ENCODE measurements at places on chromosomes 7 and 10. TPM values are rescaled to one million over a fixed set of nuclear protein-coding genes. Genes with fewer than 3 reads are reported as not detected.

Gene A1CF
- 69.7 TPM for total RNA-seq

Gene VSTM4
- 3.5 TPM for total RNA-seq

Gene WNT8B
- total RNA-seq, result not detected

Gene C10orf53
- total RNA-seq, result not detected

Gene AMZ1
- total RNA-seq, result 0.28 TPM

Gene TMEM139
- 21.8 TPM for total RNA-seq

Gene OLAH
- not detected for total RNA-seq

Gene IGFBP3
- 30.9 TPM for total RNA-seq

Gene GRB10
- total RNA-seq, result 13.8 TPM

Gene AOAH
- 31.6 TPM for total RNA-seq

Gene HOXA4
- total RNA-seq, result 4.5 TPM

Gene STEAP1B
- not detected for total RNA-seq

Gene SFRP4
- total RNA-seq, result 0.39 TPM

Gene EVX1
- 0.82 TPM for total RNA-seq

Gene ZNF680
- total RNA-seq, result 6.4 TPM

Gene EPDR1
- total RNA-seq, result 19.7 TPM

Gene GPR15LG
- total RNA-seq, result 621 TPM

Gene CCL26
- total RNA-seq, result 0.78 TPM

Gene MRLN
- not detected for total RNA-seq

Gene SYT15B
- 0.15 TPM for total RNA-seq

Gene GPC2
- total RNA-seq, result 4.0 TPM

Gene CYP2C9
- 7.1 TPM for total RNA-seq

Gene WEE2
- total RNA-seq, result not detected

Gene IQCE
- 30.5 TPM for total RNA-seq

Gene GDF2
- total RNA-seq, result not detected

Gene UFSP1
- total RNA-seq, result 2.2 TPM

Gene CYP2C19
- total RNA-seq, result 0.76 TPM

Gene GALNT17
- 2.8 TPM for total RNA-seq

Gene COL1A2
- 103 TPM for total RNA-seq

Gene CAV1
- total RNA-seq, result 74.1 TPM

Gene NRF1
- 13.6 TPM for total RNA-seq

Gene NCF1
- total RNA-seq, result 4.4 TPM

Gene HTRA1
- total RNA-seq, result 37.0 TPM

Gene CYP2C8
- total RNA-seq, result 0.82 TPM

Gene C7orf33
- total RNA-seq, result not detected

Gene TRIM50
- not detected for total RNA-seq

Gene CPED1
- 3.4 TPM for total RNA-seq

Gene AGBL3
- total RNA-seq, result 0.64 TPM

Gene WNT2
- total RNA-seq, result not detected

Gene HMX2
- 0.18 TPM for total RNA-seq

Gene PIP
- total RNA-seq, result not detected

Gene LRIT1
- not detected for total RNA-seq

Gene MAT1A
- total RNA-seq, result 0.39 TPM

Gene SLC16A9
- 22.9 TPM for total RNA-seq

Gene MCM10
- 1.9 TPM for total RNA-seq

Gene GPR146
- 4.0 TPM for total RNA-seq

Gene NANOS1
- 0.27 TPM for total RNA-seq

Gene SPDYE2B
- not detected for total RNA-seq

Gene EIF4H
- 250 TPM for total RNA-seq

Gene GSTK1
- total RNA-seq, result 349 TPM

Gene SEMA3C
- total RNA-seq, result 64.6 TPM

Gene DIP2C
- 12.2 TPM for total RNA-seq

Gene BAIAP2L1
- total RNA-seq, result 67.2 TPM

Gene AKR1D1
- not detected for total RNA-seq

Gene HTR5A
- total RNA-seq, result not detected

Gene PKD2L1
- total RNA-seq, result not detected

Data from left colon (tissue), 2 donors.